ENCODE measurements at places on chromosomes 3 and 15.

GRCh38 chr3:49618412-49618811 is 55.7 kb upstream of the APEH start:
- no peak for DNase-seq

DNA sequence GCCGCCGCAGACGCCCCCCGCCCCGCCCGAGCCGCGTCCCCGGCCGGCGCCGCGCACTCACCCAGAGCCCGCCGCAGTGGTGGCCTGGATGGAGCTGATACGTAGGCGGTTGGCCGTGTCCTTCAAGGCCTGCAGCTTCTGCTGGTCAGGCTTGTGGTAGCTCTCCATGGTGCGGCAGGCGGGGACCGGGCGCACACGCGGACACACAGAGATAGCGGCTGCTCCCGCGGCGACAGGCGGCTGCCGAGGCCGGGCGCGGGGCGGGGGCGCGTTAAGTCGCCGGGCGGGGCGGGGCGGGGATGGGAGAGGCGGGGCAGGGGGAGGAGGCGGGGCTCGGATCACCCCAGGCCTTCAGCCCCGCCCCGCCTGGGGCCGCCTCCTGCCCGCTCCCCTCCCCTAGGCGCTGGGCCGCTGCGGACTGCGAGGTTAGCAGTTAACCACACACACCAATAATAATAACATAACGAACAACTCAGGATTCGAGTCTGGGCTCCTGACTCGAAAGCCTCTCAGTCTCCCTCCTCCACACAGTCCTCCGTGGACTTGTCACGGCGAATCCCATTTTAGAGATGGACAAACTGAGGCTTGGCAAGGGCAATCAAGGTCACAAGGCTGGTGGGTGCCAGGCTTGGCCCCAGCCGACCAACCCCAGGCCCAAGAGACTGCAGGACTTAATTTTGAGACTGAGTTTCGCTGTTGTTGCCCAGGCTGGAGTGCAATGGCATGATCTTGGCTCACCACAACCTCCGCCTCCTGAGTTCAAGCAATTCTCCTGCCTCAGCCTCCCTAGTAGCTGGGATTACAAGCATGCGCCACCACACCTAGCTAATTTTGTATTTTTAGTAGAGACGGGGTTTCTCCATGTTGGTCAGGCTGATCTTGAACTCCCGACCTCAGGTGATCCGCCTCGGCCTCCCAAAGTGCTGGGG is at the start of gene TKT:
Gene TKT (minus strand): TSS at position 248 of the 929 bp plus-strand sequence. CDS start 80 bp downstream, at position 168.
- peak; percentile 51 for DNase-seq

GRCh38 chr15:91409387-91409786 is 309.3 kb downstream of the SV2B start:
- no peak for DNase-seq

GRCh38 chr3:113626503-113627371 is 69.7 kb downstream of the USF3 start:
- peak; percentile 46 for DNase-seq

- no peak for DNase-seq
Measured at GRCh38 chr3:151303751-151304150, 12.9 kb downstream of the GPR87 start.

- DNase-seq: no peak
Measured at GRCh38 chr3:49634736-49635135, 39.4 kb upstream of the APEH start.

DNA sequence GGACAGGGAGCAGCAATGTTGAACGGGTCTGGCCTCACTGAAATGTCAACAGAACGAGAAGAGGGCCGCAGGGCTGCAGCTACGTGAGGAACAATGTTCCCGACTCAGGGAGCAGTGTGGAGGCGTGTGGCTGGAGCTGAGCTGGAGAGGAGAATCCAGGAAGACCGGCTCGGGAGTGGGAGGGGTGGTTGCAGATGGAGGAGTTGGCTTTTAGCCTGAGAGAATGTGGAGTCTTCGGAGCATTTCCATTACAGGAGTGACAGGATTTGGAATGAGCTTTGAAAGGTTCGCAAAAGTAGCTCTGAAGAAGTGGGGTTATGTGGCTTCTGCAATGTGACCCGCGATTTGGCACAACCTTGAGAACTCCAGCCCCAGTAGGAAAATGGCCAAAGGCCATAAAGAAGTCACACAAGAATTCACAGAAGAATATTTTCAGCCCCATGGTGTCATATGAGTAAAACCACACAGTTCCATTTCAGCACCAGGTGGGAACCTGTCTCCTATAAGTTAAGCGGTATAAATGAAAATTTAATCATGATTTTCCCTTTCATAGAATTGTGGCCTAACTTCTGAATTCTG is 78.8 kb upstream of the NSMCE3 start:
- no peak for DNase-seq

DNA sequence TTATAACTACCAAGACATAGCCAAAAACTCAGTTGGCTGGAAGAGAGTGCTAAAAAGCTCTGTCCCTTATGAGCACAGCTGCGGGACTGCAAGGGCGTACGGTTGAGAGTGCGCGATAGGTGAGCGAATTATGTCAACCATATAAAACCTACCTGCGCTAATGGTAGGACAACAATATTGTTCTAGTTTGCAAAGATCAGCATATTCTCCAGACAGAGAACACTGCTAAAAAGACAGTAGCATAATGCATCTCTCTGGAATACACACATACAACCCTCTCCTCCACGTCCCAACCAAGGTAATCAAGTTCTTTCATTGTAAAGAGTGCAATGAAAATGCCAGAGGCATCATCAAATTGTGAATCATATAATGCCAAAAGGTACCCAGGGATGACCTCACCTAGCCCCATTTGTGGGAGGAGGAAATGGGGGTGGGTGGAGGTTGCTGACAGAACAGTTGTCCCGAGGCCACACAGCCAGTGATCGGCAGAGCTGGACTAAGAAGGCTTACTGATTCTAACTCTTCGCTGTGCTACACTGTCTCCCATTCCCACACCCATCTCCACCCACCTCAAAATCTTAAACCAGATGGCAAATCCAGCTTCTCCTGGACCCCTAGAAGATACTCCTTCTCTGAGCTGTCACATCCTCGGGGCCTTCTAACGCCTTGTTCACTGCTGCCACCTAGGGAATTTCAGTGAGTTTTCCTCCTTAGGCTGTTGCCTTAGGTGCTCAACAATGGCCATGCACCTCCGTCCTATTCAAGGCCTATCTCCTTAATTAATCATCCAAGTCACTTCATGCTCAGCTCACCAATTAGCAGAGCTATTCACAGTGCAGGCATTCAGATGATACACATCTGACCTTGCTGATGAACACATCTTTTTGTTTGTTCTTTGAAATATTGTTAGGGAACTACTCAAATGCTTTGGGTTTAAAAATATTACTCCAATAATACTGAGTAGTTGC is 60.7 kb downstream of the RPL22L1 start:
- DNase-seq: no peak

DNA sequence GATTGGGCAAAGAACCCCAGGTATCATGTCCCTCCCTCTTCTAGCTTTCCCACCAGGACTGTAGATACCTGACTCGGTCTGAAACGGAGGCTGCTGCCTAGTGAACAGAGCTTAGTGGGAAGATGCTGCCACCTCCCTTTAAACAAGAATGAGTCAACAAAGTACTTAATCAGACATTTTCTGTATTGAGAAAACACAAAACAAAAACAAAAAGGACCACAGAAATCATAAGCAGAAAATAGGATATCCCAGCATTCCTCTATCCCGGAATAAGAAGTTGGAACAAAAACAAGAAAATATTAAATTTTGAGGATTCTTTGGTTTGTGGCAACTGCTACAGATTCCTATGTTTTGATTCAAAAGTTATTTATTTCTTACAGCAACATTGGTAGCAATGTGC is 51.7 kb upstream of the COL8A1 start:
- DNase-seq: no peak

- no peak for DNase-seq
Measured at GRCh38 chr15:101189409-101190091, 62.3 kb downstream of the CHSY1 start.

- peak; percentile 97 for DNase-seq
Measured at GRCh38 chr15:36428102-36428845, 151.2 kb upstream of the CDIN1 start.

GRCh38 chr15:77627067-77627466 is 5.6 kb downstream of the LINGO1 start:
- DNase-seq: no peak

DNA sequence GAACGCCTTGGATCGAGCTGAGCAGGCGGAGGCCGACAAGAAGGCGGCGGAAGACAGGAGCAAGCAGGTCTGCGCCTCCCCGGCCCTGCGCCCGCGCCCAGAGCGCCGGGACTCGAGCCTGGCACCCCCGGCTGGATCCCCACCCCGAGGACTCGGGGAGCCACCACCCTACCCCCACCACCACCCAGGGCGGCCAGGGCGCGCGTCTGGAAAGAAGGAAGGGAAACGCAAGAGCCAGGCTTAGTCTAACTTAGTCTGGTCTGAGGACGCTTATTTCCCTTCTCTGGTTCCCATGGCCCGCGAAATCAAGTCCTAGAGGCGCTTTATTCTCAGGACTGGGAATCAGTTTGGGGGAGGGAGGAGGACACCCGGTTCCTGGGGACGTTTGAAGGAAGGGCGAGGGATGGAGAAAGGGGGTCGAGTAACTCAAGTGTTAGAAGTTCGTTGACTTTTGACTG is 359 bp downstream of the TPM1 start:
- no peak for DNase-seq

GRCh38 chr3:95394286-95394685 is 1331.4 kb downstream of the NSUN3 start:
- DNase-seq: no peak

DNA sequence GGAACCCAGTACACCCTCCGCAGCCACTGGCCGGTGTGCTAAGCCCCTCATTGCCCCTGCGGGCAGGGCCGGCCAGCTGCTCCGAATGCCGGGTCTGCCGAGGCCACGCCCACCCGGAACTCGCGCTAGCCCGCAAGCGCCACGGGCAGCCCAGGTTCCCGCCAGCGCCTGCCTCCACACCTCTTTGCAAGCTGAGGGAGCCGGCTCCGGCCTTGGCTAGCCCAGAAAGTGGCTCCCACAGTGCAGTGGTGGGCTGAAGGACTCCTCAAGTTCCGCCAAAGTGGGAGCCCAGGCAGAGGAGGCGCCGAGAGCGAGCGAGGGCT is 81.4 kb upstream of the BCHE start:
- DNase-seq: no peak

DNA sequence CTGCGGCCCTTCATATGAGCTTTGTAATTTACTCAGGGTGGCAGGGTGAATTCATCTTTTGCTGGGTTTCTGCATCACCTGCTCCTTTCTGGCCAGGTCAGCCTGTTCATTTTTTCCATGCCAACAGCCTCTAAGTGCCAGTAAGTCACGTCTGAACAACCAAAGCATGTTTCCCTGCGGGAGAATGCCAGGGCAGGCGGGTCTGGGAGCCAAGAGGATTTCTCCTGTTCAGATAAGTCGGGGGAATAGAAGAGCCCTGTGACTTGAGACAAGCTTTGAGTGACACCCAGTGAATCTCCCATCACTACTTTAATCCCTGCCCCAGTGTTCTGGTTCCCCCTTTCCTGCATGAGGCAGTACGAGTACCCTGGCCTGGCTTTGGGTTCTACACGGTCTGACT is 153.1 kb downstream of the PGPEP1L start:
- no peak for DNase-seq

- peak; percentile 64 for DNase-seq
Measured at GRCh38 chr15:99059010-99059981, 45.6 kb upstream of the SYNM start.

- no peak for DNase-seq
Measured at GRCh38 chr3:9727041-9727595, 4.4 kb upstream of the BRPF1 start.

DNA sequence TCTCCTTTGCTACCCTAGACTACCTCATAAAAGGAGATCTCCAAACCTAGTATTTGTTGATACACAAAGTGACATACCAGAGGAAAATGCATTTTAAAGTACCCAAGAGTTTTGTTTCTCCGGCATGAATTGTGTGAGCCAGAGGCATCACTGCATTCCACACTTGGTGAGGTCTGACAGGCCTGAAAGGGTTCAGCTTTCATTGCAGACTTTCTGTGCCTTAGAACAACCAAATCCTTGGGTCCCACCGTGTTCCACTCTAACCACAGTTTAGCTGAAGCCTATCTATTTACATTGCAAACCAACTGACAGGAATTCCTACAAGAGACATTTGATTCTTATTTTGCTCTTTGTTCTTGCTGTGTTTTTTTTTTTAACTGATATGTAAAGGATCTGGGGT is 21.0 kb upstream of the EID1 start:
- DNase-seq: no peak

DNA sequence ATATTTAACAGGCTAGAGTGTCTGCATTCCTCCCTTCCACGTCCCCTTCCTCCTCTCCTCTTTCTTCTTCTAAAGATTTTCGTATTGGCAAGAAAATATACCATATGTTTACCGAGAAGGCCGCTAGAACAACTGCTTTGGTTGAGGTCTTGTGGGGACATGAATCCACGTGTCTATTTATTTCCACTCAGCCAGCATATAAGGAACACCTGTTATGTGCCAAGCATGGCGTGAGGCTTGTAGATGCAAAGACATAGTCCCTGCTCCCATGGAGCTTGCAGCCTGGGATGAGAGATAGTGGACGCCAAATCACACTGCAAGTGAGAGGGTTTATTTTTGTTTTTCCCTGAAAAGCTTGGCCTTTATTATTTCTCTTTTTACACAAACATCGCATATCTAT is 57.1 kb downstream of the SLC7A14 start:
- DNase-seq: no peak

- DNase-seq: no peak
Measured at GRCh38 chr3:34218706-34219385, 420.4 kb downstream of the PDCD6IP start.

- no peak for DNase-seq
Measured at GRCh38 chr3:1969281-1969680, 129.4 kb upstream of the CNTN4 start.

- DNase-seq: no peak
Measured at GRCh38 chr3:12966847-12967605, 106.2 kb downstream of the IQSEC1 start.

GRCh38 chr3:1439395-1439794 is 346.6 kb downstream of the CNTN6 start:
- no peak for DNase-seq

- no peak for DNase-seq
Measured at GRCh38 chr3:53180305-53181023, 19.5 kb downstream of the PRKCD start.
